ENCODE measurements at places on chromosomes 12 and 14.

DNA sequence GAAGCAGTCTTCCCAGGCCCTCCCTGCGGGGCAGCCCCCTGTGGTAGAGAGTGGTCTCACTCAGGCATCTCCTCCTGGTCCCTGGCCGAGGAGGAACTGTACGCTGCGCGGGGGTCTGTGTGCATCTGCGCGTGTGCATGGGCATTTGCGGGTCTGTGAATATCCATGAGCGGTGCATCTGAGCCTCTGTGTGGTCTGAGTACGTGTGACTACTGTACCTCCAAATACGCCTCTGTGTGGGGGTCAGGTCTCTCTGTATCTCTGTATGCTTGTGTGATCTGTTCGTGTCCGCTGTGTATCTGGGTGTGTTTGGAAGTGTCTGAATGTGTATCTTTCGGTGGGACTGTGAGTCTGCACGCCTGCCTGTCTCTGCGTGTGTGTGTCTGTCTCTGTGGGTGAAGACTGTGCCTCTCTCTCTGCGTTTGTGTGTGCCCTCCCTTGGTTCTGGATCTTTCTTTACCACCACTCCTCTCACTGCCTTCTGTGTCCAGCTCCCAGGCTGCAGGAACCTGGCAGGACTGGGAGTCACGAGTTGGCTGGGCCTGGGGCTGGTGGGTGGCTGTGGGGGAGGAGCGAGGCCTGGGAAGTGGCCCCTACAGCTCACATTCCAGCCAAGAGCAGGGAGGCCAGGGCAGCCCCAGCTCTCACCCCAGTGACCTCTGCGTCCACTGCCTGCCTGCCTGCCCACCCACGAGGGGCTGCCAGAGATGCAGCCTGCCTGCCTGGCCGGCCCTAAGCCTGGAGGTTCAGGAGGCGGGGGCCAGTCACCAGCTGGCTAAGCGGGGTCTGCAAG lies 1.1 kb upstream of the PGF start:
- H3K36me3 ChIP-seq = no peaks in the 10 kb centered on the region
- no peak overlapping the region for H3K27ac ChIP-seq
- peaks cover 3% of the 10 kb centered on the region for H3K4me1 ChIP-seq
- no peak overlapping the region for H3K4me3 ChIP-seq
- DNase-seq = no peak
- H3K27me3 ChIP-seq = no peaks in the 10 kb centered on the region

- no peaks in the 10 kb centered on the region for H3K27me3 ChIP-seq
- peaks cover 4% of the 10 kb centered on the region for H3K36me3 ChIP-seq
- no peak overlapping the region for H3K4me3 ChIP-seq
- no peak for DNase-seq
- H3K4me1 ChIP-seq = peaks cover 21% of the 10 kb centered on the region
- H3K27ac ChIP-seq = no peak overlapping the region
Measured at GRCh38 chr14:35158491-35158890, 36.1 kb downstream of the PRORP start.

- DNase-seq = no peak
- no peaks in the 10 kb centered on the region for H3K4me1 ChIP-seq
Measured at GRCh38 chr12:122991623-122992275, 11.3 kb downstream of the ARL6IP4 start.

DNA sequence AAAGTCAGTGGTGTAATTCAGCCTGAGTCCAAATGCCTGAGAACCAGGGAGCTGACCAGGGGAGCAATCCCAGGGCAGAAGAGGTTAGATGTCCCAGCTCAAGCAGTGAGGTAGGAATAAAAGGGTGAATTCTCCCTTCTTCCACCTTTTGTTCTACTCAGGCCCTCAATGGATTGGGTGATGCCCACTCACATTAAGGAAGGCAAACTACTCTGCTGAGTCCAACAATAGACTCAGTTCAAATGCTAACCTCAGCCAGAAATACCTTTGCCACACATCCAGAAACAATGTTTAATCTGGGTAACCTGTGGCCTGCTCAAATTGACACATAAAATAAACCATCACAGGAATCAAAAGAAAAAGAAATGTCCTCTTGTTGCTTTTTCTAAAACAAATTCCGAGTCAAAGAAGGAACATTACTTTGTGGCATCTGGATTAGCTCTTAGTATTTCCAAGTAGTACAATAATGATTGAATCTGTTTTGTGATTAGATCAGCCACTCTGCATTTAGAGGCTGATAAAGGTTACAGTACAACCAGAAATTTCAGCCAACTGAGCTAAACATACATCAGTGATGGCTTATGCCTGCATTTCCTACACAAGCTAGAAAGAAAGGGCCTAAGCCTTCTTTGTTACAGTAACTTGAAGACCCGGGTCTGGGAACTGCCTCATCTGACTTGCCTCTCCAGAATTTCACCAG lies 43.6 kb upstream of the TRIM9 start:
- H3K27ac ChIP-seq = no peak overlapping the region
- no peak overlapping the region for H3K4me3 ChIP-seq
- no peaks in the 10 kb centered on the region for H3K27me3 ChIP-seq
- DNase-seq = no peak

DNA sequence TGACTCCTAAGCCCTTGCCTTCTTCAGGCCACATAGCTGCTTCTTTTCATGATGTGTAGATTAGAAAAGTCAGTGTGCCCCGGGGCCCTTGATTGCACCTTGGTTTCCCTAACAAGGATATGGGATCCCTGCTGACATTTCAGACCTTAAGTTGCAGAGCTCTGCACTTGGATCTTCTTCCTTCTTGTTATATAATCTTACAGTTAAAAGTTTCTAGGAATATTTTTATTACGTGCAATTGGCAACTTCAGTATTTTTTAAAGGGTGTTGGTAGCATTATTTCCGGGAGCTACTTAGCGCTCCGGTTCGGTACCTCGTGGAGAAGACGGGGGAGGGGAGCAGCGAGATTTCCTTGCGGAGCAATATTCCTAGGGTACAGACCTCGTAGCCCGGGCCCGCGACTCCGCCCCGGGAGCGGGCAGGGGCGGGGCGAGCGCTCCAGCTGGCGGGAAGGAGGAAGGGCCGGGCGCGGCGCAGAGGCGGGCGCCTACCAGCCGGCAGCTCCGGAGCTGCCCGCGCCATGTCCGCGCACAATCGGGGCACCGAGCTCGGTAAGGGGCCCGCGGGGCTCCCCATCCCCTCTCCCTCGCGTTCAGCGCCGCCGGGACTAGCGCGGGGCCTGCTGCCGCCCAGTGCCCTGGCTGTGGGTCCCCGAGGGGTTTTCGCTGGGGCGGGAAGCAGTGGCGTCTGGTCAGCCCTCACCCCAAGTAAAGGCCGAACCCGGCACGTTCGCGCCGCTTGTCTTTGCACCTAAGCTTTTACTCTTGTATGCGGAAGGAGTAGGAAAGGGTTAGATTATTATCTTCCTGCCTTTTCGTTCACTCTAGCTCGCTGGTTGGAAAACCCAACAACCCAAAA lies at the start of gene DERA:
Gene DERA (plus strand): TSS at position 469 of the 858 bp plus-strand sequence. CDS start 52 bp downstream, at position 521.
- H3K4me3 ChIP-seq = peak within 1 kb of the TSS; percentile 86
- DNase-seq = peak; percentile 32
- H3K27ac ChIP-seq = peak within 1 kb of the TSS; percentile 72
- no peaks in the 10 kb centered on the region for H3K4me1 ChIP-seq
- no peaks in the 10 kb centered on the region for H3K36me3 ChIP-seq

GRCh38 chr14:65032319-65032718 lies 45.6 kb downstream of the FNTB start:
- H3K27me3 ChIP-seq = no peaks in the 10 kb centered on the region
- peaks cover 26% of the 10 kb centered on the region for H3K36me3 ChIP-seq
- no peaks in the 10 kb centered on the region for H3K4me1 ChIP-seq
- DNase-seq = no peak
- no peak overlapping the region for H3K27ac ChIP-seq

DNA sequence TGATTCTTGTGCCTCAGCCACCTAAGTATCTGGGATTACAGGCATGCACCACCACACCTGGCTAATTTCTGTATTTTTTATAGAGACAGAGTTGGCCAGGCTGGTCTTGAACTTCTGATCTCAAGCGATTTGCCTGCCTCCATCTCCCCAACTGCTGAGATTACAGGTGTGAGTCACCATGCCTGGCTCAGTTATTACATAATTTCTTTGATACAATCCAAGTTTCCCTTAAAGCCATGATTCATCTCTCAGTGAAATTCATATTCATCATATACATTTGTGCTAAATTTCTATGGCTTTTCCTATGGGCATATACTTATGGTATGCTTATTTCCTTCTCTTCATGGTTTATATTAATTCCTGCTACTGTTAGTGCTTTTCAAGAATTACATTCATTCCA lies 29.1 kb upstream of the PZP start:
- no peaks in the 10 kb centered on the region for H3K27me3 ChIP-seq
- peaks cover 4% of the 10 kb centered on the region for H3K4me1 ChIP-seq
- no peak for DNase-seq
- H3K27ac ChIP-seq = no peak overlapping the region
- H3K4me3 ChIP-seq = no peak overlapping the region

DNA sequence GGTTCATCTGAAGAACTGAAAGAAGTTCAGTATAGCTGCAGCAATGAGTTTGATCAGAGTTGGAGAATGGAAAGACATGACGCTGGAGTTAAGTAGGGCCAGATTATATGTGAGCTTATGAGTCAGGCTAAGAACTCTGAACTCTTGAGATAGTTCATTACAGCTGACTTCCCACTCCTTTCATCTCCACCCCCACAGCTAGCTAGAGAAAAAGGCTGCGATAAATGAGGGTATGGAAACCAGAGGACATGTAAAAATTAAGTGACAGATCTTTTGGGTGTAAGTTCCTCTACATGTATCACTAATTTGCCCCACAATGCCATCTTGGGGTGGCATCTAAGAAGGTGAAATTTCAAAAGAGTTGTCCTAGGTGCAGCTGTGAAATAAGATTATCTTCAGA lies 28.6 kb downstream of the PYM1 start:
- H3K27me3 ChIP-seq = no peaks in the 10 kb centered on the region
- DNase-seq = no peak
- H3K27ac ChIP-seq = no peak overlapping the region
- no peak overlapping the region for H3K4me3 ChIP-seq

DNA sequence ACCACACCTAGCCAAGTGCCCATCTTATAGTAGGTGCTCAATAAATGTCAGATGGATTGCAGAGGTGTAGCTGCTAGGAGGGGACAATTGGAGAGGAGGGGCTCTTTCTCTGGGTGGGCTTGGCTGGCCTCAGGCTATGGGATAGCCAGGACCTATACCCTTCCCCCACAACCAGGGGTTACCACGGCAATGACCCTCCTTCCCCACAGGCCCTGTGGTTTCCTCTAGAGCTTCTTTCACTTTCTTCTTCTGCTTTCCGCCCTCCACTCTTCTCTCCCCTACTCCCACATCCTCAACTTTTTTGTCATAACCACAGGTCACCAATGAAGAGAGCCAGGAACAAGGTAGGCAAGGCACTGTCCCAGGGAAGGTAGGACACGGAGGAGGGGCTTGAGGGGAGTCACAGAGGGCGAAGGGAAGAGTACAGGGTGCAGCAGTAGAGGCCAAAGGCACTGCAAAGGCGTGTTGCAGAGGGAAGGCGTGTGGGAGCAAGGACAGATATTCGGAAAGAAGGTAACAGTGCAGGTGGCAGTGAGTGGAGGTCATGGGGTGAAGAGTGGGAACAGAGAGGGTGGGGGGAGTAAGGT lies 1.9 kb upstream of the ITGB7 start:
- peaks cover 34% of the 10 kb centered on the region for H3K36me3 ChIP-seq
- peak overlapping the region; percentile 58 for H3K27ac ChIP-seq
- H3K4me1 ChIP-seq = peaks cover 46% of the 10 kb centered on the region
- DNase-seq = no peak

DNA sequence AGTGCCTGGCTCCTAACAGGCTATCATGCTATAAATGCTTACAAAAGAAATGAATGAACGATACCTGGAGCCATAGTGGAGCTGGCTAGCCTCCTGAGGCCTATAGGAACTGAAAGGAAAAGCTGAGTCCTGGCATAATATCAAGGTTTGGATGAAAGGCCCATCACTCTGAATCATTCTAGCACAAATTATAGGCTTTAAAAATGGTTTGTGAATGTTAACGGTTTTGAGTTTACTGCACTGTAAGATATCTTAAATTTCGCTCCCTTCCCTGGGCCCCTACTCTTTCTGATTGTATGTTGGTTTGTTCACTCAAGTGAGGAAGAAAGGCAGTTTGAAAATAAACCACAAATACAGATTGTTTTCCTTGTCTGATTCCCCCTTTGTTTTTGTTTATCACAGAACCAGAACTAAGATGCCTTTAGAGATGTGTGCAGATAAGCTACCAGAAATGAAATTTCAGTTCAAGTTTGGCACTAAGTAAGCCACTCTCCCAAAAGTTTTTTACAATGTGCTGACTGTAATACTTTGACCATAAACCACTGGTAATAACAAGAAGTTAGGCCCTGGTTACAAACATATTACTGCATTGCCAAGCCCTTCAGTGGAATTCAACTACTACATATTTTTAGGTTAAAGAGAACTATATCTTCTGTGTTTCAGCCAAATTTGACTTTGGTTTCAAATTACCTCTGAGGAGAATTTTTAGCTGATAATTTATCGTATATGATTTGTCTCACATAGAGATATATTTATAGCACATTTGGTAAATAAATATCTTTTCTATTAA lies 89.5 kb downstream of the ALX1 start:
- no peaks in the 10 kb centered on the region for H3K4me1 ChIP-seq
- H3K4me3 ChIP-seq = no peak overlapping the region
- no peak overlapping the region for H3K27ac ChIP-seq
- H3K27me3 ChIP-seq = no peaks in the 10 kb centered on the region
- H3K36me3 ChIP-seq = no peaks in the 10 kb centered on the region

- no peaks in the 10 kb centered on the region for H3K36me3 ChIP-seq
- no peaks in the 10 kb centered on the region for H3K4me1 ChIP-seq
- no peak overlapping the region for H3K27ac ChIP-seq
- no peak for DNase-seq
Measured at GRCh38 chr12:2194060-2194459, 141.3 kb downstream of the CACNA1C start.

GRCh38 chr14:96119947-96120346 lies 80.8 kb downstream of the C14orf132 start:
- DNase-seq = no peak
- H3K27me3 ChIP-seq = no peaks in the 10 kb centered on the region
- no peaks in the 10 kb centered on the region for H3K4me1 ChIP-seq
- H3K36me3 ChIP-seq = no peaks in the 10 kb centered on the region
- H3K4me3 ChIP-seq = no peak overlapping the region

DNA sequence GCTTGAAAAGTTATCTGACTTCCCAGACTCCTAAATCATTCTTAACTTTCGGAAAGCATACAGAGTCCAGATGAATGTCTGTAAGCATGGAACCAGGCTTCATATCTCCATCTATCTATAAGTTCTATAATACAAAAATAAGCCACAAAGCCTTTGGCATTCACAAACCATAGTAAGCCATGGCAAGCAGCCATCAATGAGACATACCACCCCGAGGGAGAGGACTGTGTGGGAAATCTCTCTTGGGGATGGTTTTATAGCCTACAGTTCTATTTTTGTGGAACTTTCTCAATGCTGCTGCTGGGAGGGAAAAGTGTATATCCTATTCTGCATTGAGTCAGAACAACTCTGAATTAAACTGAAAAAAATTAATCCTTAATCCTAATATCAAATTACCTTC lies 20.4 kb downstream of the EGLN3 start:
- H3K4me1 ChIP-seq = no peaks in the 10 kb centered on the region
- H3K27ac ChIP-seq = no peak overlapping the region
- H3K4me3 ChIP-seq = no peak overlapping the region
- DNase-seq = no peak
- H3K36me3 ChIP-seq = no peaks in the 10 kb centered on the region
